GM06990 (cell line): ENCODE measurements at places on chromosomes 7 and 10.

DNA sequence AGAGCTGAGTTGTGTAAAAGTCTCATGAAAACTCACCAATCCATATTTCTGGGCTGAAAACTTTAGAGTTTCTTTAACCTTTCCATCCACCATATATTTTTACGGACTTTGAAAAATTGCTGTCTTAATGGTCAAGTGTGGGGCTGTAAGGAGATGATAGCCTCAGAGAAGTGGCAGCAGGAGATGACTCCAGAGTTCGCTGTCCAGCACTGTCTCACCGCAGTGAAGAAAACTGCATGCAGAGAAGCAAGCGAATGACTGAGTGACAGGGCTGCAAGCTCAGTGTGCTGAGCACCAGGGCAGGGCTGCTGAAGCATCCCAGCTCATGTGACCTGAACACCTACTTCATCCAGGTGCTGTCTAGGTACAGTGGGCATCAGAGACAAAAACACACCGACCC, 564.5 kb downstream of the ACTR3B start:
- no peak for DNase-seq

GRCh38 chr10:63240807-63241206, 107.7 kb downstream of the NRBF2 start:
- DNase-seq: no peak

GRCh38 chr7:158110034-158110590, 477.5 kb downstream of the PTPRN2 start:
- DNase-seq: no peak

GRCh38 chr10:14235566-14236195, 95.0 kb downstream of the FRMD4A start:
- DNase-seq: no peak

GRCh38 chr10:131391936-131392335, 80.4 kb upstream of the TCERG1L start:
- no peak for DNase-seq

- no peak for DNase-seq
Measured at GRCh38 chr10:80275756-80276155, 13.7 kb downstream of the MAT1A start.
